ENCODE measurements at places on chromosomes 5 and 9.

DNA sequence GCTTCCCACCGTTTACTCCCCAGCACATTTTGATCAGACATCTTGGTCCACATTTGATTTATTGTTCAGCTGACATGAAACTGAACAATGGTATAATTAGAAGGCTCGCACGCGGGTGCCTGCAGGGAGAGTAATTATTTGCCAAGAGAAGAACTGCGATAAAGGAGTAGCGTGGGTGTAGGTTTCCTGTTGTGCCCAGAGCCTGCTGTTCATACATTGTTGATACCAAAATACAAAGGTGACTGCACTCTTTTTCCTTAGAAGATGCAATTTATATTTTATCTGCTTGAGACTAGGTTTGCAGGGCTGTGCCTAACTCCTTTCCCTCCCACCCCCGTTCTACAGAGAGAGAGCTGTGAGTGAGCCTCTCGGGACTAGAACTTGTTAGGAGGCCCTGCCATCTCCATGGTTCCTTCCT, 241.8 kb upstream of the MSX2 start:
- no peak for DNase-seq

DNA sequence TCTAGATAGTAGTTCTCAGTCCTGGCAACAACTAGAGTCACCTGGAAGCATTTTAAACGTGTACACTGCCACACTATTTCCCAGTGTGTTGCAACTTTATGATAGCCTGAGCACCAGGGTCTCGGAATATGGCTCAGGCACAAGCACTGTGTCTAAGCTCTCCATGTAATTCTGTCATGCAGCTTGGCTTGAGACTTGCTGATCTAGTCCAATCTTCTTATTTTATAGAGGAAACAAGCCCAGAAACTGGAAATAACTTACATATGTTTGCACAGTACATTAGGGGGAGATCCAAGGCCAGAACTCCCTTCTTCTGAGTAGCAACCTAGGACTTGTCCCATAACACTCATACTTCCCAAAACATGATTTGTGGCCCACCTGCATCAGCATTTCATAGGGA, 49.1 kb downstream of the SH3TC2 start:
- no peak for DNase-seq

DNA sequence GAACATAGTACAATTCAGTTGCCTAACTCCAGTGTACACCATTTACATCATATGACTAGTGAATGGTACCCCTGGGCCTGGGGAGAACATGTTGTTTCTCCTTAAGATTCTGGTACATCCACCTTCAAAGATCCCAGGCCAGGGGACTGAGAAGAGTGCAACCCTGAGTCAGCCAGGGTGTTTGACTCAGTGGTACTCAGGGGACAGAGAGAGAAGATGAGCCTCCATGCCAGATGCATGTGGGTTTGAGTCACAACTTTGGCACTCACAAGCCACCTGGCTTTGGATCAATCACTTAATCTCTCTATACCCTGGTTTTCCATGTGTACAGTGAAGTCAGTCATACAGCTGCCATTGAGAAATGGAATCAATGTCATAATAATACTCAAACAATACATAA, 53.7 kb downstream of the MAP1B start:
- DNase-seq, result no peak

GRCh38 chr9:86842573-86842972, 104.7 kb downstream of the GAS1 start:
- no peak for DNase-seq

- no peak for DNase-seq
Observed at GRCh38 chr5:160477266-160477970, 55.8 kb downstream of the PTTG1 start.

GRCh38 chr9:18154661-18155060, 319.3 kb upstream of the ADAMTSL1 start:
- no peak for DNase-seq

GRCh38 chr5:36417221-36417620, 115.5 kb upstream of the RANBP3L start:
- DNase-seq, result no peak
